Retina (tissue), 1 donor: ENCODE measurements at places on chromosomes 3 and 15.

- DNase-seq = no peak
Observed at GRCh38 chr3:31186041-31186440, 291.6 kb upstream of the GADL1 start.

DNA sequence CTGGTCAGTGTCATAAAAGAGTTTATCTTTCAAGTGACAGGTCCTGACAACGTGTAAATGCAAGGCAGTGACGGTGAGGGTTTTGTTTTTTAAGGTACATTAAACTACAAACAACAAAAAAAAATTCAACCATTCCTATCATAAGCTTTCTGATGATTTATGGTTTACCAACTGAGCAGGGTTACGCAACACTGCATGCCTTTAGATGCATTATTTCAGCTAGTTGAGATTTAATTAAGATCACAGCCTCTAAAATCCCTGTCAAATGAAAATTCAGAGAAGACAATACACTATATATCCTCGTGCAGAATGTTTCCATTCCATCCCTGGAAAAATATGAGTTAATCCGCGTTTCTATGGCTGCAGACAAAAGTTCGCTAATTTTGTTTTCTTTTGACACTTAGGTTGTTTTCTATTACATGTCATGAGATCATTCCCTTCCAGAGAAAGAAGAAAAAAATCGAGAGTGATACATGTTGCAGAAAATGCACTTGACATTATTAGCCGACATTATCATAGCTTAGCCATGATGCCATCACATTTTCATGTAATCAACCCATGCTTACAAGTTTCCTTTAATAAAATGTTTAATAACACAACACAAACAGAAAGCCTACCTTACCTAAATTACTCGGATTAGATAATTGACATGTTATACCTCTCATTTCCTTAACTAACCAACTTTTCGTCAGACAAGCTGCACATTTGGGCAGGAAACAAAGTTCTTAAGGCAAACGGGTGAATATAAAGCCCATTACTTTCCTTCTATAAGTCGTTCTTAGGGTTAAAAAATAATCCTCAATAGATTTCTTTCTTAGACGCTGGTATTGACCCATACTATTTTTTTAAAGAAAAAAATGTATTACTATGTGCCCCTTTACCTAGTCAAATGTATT lies 521.2 kb downstream of the FOXP1 start:
- no peak for DNase-seq

- no peak for DNase-seq
Observed at GRCh38 chr3:129005526-129006303, 4.6 kb downstream of the EFCC1 start.

DNA sequence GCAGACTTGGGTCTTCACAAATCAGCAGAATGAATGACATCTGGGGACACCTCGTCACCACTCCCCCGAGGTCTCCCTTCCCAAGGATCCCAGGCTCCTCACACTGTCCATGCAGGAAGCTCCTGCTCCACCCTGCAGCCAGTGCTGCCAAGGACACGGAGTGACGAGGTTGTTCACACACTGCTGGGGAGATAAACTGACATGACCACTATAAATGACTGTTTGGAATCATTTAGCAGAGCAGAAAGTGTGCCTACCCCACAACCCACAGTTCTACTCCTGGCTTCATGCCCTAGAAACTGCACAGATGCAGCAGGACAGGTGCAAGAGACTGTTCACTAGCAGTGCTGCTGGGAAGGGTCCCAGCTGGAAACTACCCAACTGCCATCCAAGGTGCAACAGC lies 19.7 kb upstream of the PRSS50 start:
- DNase-seq = no peak

DNA sequence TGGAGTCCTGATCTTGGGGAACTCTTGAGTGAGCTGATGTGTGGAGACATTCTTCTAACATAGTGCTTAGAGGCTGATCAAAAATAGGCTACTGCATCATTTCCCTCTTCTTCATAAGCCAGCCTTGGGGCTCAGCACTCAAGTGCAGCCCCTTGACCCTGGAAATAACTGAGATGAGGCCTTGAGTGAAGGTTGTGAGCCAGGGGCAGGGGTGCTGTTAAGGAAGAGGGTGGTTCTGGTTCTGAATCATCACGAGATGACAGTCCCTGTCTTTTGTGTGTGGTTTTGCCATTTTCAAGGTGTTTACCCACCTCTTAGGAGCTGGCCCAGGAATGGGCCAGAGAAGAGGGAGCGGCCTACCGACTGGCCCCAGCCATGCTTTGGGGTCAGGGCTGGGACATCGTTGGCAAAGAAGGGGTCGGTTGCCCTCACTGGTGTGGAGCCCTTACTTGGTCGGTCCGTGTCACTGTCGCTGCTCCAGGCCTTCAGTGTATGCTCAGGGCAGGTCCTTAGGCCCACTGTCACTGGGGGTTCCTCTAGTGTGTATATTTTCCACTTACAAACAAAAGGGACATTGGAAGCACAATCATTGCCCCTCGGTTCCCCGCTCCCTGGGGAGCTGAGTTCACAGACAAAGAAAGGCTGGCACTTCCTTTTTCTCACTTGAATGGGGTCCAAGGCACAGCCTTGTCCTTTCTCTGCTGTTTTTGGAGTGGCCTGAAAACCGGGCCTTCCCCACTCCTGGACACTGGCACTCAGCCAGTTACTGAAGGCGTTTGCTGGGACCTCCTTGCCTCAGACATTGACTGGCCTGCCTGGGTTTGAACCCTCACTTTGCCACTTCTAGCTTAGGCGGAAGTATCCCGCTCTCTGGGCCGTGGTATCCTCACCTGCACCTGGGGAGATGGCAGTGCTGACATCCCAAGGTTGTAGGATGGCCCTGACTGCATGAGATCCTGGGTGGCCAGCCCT lies 46.6 kb downstream of the SLC6A6 start:
- no peak for DNase-seq

DNA sequence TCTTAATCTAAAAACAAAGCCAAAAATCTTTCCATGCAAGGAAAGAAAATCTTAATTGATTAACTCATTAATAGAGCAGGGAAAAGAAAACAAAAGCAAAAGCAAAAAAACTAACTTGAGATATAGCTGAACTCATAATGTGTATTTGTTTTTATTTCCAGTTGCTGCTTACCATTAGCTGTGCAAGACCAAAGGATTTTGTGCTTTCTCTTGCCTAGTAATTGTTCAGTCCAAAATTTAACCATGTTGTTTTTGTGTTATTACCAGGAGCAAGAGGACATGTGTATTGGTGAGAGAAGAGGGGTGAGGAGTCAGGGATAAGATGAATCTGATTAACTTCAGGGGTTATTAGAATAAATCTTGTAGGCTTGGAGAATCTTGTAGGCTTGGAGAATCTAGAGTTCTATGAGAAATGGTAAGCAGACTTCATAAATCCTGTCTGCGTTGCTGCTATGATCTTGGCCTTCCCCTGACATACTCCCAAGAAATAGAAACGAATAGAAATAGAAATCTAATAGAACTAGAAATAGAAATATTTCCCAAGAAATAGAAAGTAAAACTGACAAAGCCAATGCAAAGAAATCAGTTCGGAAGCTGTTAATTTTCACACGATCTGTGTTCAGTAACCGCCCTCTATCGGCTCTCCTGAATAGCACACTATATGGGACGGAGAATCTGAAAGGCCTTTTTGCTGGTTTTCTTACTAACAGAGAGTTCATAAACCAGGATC lies 72.6 kb upstream of the TNFSF10 start:
- no peak for DNase-seq

DNA sequence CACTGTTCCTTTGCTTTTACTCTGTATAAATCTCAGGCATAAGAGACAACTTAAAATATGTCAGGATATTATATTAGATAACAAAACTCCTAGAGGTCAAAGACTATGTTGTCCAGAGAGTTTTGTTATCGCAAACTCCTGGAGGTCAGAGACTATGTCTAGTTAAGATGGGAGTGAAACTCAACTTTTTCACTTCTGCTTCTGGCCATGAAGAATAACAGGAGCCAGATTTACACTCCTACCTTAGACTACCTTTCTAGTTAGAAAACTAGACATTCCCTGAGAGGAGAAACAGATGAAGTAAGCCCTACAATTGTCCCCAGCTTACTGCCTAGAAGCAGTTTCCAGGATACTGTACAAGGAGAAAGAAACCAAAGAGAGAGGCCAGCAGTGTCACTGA lies 255.4 kb upstream of the UBE2E1 start:
- no peak for DNase-seq

DNA sequence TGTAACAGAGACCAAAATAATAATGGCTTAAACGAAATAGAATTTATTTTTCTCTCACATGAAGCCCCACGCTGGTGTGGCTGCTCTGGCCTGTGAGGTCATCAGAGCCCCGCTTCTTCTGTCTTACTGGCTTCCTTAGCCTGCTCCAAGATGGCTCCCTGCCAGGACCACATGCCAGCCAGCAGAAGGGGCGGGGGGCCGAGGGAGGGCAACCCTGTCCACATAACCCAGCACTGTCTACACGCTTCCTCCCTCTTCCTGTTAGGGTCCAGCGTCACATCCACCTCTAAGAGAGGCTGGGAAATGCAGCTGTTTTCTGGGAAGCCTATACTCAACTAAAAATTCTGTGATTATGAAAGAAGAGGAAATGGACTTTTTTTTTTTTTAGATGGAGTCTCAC lies 107.9 kb upstream of the DLG1 start:
- DNase-seq = no peak

- DNase-seq = no peak
Observed at GRCh38 chr3:186998937-186999368, 68.6 kb downstream of the ST6GAL1 start.

GRCh38 chr3:3842356-3842755 lies 43.1 kb downstream of the LRRN1 start:
- DNase-seq = no peak

DNA sequence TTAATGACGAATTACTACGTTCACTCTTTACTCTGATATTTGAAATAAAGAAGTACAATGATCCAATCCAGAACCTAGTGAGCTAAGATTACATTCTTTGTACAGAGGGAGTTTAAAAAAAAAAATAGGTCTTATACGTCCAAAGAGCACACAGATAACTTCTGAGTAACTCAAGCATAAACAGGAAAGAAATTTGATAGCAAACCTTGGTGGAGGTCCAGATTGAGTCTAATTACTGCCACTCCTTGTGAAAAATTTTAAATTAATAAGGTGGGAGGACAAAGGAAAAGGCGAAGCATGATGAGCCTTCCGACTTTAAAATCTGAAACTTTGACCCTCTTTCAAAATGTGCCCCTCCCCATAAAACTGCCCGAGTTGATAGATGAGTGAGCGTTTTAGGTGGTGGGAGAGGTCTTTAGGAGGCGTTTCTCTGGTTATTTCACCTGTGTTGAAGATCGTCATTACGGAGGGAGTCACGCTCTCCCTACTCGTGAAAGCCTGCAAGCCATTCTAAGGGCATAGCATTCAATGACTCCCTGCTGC lies 127.0 kb upstream of the ROBO2 start:
- no peak for DNase-seq

GRCh38 chr15:61083788-61084134 lies 145.3 kb downstream of the RORA start:
- DNase-seq = no peak

GRCh38 chr3:111392894-111393398 lies 149.1 kb upstream of the CD96 start:
- no peak for DNase-seq

GRCh38 chr3:44926921-44927320 lies 49.1 kb downstream of the ZDHHC3 start:
- no peak for DNase-seq

- no peak for DNase-seq
Observed at GRCh38 chr3:71372911-71373637, 210.5 kb downstream of the FOXP1 start.

DNA sequence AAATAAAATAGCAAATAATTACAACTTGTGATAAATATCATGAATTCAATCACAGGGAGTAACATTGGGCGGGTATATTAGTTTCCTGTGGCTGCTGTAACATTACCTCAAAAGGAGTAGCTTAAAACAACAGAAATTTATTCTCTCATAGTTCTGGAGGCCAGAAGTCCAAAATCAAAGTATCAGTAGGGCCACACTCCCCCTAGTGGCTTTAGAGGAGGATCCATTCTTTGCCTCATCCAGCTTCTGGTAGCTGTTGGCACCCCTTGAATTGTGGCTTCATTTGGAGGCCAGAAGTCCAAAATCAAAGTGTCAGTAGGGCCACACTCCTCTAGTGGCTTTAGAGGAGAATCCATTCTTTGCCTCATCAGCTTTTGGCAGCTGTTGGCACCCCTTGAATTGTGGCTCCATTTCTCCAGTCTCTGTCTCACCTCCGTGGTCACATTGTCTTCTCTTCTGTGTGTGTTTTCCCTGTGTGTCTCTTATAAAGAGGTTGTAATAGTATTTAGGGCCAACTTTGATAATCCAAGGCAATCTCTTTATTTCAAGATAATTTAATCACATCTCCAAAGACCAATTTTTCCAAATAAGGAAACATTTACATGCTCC lies 3.1 kb upstream of the CFAP20DC start:
- no peak for DNase-seq

DNA sequence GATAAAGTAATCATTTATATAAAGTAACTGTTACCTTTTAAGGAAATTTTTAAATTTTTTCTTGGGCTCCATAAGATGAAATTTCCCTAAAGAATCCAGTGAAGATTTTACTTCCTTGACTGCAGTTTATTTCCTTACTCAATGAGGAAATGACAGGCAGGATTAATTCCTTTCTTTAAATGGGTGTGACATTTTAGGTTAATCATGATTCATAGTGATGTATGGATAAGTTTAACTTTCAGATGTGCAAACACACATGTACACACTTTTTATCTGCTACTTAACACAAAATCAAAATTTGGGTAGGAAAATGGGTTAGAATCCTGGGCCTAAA lies 11.2 kb upstream of the LEO1 start:
- no peak for DNase-seq

DNA sequence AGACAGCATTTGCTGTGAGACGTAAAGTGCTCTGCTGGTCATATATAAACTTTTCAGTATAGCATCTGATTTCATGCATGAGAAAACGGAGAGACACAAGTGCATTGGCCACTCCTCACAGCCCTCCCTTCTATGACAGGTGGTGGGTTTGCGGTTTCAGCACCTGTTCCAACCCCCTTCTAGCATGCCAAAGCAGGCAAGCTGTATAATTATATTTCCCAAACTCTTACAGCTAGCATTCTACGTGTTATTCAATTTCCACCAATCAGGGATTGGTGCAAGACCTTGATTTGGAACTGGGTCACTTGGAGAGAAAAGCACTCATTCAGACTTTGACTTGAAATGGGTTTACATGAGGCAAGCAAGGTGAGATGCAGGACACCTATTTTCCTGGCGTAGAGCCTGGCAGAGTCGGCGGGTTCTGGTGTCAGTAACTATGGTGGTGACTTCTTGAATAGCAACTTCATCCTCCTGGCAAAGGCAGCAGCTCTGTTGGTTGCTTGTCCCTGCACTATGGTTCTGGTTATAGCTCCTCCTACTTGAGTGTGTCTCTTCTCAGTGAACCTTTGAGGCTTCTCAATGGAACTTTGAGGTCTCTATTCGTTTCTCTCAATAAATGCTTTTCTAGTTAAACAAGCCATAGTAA lies 356.5 kb downstream of the TBL1XR1 start:
- DNase-seq = no peak

- no peak for DNase-seq
Observed at GRCh38 chr3:28019740-28020139, 221.7 kb upstream of the CMC1 start.

GRCh38 chr3:64082961-64083541 lies 59.8 kb upstream of the PSMD6 start:
- DNase-seq = no peak

GRCh38 chr15:65197337-65197645 lies 12.1 kb upstream of the CLPX start:
- DNase-seq = no peak

GRCh38 chr15:85788771-85789495 lies 5.8 kb downstream of the KLHL25 start:
- no peak for DNase-seq

- DNase-seq = no peak
Observed at GRCh38 chr3:148866261-148866660, 1.2 kb downstream of the CPA3 start.
